AG20443 (cell line): ENCODE measurements at places on chromosomes 5 and 9.

- DNase-seq, result no peak
Measured at GRCh38 chr5:431711-432050, 11.3 kb upstream of the EXOC3 start.

GRCh38 chr9:92476962-92477361 lies 5.3 kb downstream of the ASPN start:
- DNase-seq, result no peak

GRCh38 chr5:128453121-128453520 lies 84.9 kb downstream of the FBN2 start:
- no peak for DNase-seq

DNA sequence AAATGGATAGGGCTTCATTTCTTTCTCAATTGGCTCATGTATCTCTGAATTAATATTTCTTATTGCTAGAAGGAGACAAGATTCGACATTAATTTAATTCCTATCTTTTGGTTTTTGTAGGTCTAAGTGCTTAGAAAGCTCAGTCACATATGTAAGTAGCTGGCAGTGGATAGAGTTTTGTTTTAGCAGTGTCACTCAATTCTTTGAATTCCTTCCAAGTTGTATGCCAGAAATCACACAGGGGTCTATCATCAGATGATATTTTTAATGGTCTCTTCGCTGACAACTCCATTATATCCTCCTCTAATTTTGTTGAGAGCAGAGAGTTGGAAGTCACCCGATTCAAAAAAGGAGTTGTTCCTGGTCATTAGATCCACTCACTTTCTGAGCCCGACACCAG lies 82.7 kb downstream of the AMBP start:
- DNase-seq, result no peak

DNA sequence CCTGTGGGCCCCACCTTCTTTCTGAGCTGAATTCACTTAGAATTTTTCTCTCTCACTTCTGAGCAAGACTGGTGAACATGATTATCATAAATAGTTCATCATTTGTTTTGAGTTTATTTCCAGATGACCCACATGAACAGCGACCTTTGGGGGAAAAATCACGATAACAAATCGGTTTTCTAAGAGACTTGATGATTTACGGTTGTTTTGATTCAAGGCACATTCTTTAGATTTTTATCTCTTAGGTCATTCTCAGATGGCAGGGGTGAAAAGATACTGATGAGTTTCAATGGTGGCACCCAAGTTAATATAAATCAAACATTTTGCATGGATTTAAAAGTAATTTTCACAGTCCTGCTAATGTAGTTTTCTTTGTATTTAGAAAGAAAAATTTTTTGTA lies 95.1 kb downstream of the DMXL1 start:
- DNase-seq, result no peak

GRCh38 chr5:3740546-3741373 lies 145.1 kb downstream of the IRX1 start:
- DNase-seq, result no peak
